ENCODE measurements at places on chromosomes 4 and X. TPM values are rescaled to one million over a fixed set of nuclear protein-coding genes. Genes with fewer than 3 reads are reported as not detected.

The ASMT gene
- not detected for total RNA-seq

The ACOT9 gene
- total RNA-seq: 62.5 TPM

The NDST3 gene
- total RNA-seq: not detected

The DNAAF6 gene
- not detected for total RNA-seq

The SULT1E1 gene
- total RNA-seq: not detected

The MAOB gene
- total RNA-seq: 24.6 TPM

The SMR3B gene
- not detected for total RNA-seq

The BCLAF3 gene
- total RNA-seq: 10.5 TPM

The MGAT4D gene
- not detected for total RNA-seq

The KLHL34 gene
- not detected for total RNA-seq

The MAGEE2 gene
- total RNA-seq: not detected

The SSX4 gene
- not detected for total RNA-seq

The CACNA1F gene
- total RNA-seq: 0.81 TPM

The CLDN34 gene
- total RNA-seq: not detected

The ZNF185 gene
- total RNA-seq: 8.5 TPM

The ACE2 gene
- total RNA-seq: 4.6 TPM
